ENCODE measurements at places on chromosomes 3 and 15.
A peak's percentile ranks its signal among the peaks of the same experiment; 100 is the strongest.

DNA sequence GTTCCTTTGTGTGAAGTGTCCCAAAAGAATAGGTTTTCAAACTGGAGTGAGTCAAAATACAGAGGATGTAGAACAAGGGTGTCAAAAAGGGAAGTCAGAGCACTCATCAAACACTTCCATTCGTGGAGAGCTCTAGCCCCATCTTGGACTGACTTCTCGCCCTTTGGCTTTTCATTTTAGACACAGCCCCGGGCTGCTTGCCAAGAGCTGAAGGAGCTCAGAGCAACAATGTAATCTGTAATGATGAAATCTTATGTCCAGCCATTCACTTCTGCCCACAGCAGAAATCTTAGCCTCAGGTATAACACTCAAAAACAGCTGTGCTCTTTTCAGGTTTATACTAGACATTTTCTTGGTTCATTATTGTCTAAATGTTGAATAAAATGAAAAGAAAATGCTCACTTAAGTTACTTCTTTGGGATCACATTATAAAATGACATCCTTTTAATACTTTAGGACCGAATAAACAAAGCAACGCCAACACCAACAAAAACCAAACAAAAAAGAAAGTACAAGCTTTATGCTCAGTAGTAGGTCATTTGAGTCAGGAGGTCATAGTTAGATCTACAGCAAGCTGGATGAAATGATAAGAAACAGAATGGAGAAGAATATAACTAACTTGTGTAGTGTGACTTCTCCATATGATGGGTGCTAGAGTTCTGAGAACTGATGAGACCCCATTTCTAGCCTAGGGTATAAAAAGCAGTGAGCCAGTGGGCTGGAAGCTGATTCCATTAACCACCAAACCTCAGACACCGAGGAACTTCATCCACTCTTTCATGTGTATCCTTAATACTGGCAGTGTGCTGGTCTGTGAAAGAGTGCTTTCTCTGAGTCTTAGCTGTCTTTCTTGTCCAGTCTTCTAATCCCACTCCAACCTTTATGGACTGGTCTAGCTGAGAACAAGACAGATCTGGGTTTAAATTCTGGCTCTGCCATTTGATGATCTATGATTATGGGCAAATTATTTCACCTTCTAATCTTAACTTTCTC is 131.8 kb upstream of the SLC7A14 start:
- no peak for DNase-seq

DNA sequence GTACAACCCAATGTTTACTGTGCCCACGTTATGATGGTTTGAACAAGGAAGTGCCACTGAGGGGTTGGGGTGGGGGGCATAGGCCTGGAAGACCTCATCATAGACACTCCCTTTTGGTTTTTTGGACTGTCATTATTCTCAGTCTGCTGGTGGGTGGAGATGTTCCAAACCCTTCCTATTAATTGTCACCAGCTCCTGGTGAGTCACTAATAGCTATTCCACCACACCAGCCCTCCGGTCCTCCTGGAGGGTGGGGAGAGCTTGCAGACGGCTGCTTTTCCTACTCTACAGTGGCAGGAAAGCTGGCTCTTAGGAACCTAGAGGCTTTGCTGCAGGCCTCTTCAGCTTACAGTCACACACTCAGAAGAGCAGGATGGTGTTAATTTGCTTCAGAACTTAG is 9.0 kb upstream of the COPG1 start:
- DNase-seq, result no peak

- no peak for DNase-seq
Observed at GRCh38 chr3:87949189-87949878, 109.5 kb downstream of the CGGBP1 start.

DNA sequence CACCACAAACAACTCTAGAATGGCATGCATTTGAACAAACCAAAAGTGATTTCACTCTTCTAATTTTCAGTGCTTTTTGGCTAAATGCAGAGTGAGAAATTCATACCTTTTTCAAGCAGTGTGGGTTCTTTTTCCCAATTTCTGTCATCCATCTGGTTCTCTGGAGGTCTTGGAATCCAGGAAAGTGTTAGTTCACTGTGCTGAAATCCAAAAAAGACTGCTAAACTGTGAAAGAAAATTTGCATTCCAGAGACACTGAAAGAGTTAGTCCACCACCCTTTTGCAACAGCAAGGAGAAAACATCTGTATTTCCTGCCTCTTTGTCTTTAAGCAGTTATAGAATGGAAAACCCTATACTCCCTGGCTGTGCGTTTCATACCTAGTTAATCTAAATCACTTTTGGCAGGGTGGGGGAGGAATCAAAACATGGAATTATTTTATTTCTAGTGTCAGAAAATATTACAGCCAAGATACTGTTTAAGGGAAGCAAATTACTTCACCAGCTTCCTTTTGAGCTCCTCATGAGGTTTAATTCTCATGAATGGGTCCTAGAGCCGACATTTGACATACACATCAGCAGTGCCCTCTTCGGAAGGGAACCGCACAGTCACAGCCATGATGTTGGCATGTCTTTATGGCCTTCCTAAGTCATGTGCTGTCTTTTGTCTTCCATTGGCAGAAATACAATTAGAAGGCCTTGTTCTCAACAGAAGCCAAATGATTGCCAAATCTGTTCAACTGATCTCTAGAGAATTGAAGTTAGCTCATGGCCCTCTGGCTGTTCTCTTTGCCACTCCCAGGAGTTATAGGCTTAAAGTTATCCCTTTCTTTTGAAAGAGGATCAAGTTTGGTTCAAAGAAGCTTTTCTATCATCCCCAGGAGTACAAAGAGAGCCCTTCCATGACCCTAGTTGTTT is 317.7 kb upstream of the TPRG1 start:
- DNase-seq, result no peak

DNA sequence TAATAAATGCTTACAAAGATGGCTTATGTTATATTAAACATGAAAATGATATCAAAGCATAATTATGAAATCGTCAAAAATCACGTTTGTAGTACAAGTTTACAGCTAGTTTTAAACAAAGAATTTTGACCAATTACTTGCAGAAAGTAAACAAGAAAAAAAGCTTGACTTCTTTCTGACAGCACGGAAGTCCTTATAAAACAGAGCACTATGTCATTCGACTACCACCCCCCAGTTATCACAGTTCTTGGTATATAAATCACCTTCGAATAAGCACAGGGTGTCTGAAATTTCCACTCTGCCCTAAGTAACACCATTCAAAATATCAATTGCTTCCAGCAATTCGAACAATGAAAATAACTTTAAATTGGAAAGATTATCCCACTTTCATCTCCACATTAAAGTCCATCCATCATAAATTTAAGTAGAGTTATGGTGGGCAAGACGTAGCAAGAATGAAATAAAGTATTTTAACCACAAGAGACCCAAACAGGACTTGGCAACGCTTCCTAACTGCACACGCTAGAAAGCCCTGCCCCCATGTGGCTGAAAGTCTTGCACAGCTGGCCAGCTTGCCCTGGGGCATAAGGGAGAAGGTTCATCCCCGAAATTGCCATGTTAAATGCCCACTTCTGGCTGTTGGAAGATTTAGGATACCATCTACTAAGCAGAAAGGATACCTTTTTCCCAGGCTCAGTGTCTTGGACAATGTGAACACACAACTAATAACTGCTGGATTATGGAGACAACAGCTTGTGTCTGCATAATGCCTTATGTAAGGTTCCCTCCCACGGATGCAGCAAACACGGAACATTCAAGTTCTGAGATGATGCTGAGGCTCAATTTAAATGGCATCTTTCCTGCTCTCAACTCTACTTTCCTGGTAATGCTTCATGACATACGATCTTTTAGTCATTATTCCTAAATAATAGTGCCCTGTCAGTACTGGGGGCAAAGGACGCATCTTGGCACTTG is 116.4 kb upstream of the TJP1 start:
- no peak for DNase-seq

- peak; percentile 82 for DNase-seq
Observed at GRCh38 chr3:57164657-57165573, at the start of gene IL17RD. Gene IL17RD, minus strand, starts transcription at chr3:57165353. Its CDS starts 67 bp downstream, at chr3:57165286.

- no peak for DNase-seq
Observed at GRCh38 chr3:69762768-69763229, 23.5 kb downstream of the MITF start.

GRCh38 chr3:103624271-103624670 is 1189.5 kb downstream of the ZPLD1 start:
- DNase-seq, result no peak

GRCh38 chr15:32998979-32999672 is 195.4 kb downstream of the FMN1 start:
- no peak for DNase-seq

GRCh38 chr3:108159105-108159504 is 63.1 kb downstream of the IFT57 start:
- DNase-seq, result no peak

GRCh38 chr3:48505146-48505545 is 1.2 kb upstream of the SHISA5 start:
- DNase-seq, result no peak

DNA sequence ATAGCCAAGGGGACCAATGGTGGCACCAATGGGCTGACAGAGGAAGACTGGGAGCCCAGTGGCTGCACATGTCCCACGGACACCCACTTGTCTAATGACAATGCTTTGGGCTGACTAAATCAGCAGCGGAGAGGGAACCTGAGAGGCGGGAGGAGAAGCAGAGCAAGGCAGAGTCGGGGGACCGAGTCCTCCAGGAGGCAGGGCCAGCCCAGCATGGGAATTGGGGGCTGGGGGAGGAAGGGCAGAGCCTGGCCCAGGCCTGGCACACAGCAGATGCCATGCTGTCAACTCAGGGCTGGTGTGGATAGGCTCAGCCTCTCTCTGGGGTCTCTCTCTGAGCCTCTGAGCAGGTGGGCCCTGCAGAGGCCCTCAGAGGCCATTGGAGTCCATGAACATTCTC is 78.4 kb upstream of the KLF13 start:
- DNase-seq, result no peak

DNA sequence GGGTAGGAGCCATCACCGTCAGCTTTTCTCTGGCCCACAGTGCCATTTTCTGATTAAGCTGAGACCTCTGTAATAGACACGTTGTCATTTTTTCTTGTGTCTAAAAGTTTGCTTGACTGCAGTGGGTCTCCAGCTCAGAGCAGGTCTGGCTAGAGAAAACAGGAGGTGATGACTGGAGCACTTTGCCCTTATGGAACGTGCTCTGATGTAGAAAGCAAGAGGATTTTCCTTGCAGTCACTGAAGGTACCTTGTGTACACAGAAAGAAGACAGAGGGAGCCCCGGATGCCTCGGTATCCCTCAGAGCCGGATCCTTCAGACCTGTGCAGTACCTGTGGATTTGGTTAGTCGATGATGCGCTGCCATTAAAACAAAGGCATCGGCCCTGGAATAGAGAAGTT is 76.2 kb downstream of the IGF1R start:
- DNase-seq, result no peak

DNA sequence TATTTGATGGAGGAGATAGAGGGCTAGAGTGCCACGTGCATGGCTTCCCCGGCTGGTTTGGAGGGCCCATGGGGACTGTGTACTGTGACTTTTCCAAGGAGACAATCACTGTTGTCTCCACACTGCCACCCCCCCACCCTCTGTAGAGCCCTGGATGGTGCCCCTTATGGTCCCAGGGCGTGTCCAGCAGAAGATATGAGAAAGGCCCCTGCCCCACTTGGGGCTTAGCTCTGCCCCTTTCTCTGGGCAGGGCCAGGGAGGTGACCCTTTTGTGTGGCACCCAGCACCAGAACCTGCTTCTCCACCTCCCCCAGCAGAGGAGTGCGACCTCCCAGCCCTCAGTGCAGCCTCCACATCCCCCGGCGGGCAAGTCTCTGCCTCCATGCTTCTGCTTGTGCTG is 32.1 kb downstream of the SPSB4 start:
- DNase-seq, result no peak

GRCh38 chr3:155753038-155753639 is 8.3 kb upstream of the PLCH1 start:
- peak; percentile 39 for DNase-seq

DNA sequence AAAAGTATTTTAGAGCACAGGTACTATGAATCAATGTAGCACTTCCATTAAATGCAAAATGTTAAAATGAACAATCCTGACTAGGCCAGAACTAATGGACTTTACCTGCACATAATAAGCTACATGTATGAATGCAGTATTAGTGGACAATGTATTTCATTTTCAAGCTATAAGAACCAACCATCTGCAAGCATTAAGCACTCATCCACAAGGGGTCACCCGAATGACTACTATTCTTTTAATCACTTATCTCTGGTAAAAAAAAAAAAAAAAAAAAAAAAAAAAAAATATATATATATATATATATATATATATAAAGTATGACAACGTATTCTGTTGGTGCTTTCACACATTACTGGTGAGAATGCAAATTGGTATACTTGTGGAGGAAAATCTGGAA is 7.2 kb downstream of the HERC1 start:
- DNase-seq, result no peak

- DNase-seq, result no peak
Observed at GRCh38 chr15:99433026-99433756, 132.6 kb upstream of the MEF2A start.

DNA sequence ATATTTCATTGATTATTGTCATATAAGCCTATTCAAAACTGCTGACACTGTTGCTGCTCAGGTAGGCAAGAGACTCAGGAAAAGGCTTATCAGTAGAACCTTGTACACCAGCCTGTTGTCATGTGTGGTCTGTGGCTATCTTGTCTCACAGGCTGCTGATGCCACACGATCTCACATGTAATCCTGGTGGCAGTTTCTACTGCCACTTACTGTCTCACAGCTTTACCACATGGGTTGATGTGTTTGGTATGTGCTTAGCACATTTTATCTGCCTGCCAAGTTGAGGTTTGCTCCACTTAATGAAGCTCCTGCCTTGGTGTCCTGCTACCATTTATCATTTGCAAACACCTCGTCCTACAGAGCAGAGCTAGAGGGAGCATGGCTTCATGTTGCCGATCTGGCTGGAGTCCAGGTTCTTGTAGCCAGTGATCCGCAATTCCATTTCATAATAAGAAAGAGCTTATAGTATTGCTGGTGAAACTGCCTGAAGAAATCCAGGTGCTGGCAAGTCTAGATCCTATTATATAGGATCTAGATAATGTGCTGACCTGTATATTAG is 637.9 kb downstream of the NLGN1 start:
- DNase-seq, result no peak

- DNase-seq, result no peak
Observed at GRCh38 chr15:28265334-28266019, 56.5 kb downstream of the HERC2 start.

DNA sequence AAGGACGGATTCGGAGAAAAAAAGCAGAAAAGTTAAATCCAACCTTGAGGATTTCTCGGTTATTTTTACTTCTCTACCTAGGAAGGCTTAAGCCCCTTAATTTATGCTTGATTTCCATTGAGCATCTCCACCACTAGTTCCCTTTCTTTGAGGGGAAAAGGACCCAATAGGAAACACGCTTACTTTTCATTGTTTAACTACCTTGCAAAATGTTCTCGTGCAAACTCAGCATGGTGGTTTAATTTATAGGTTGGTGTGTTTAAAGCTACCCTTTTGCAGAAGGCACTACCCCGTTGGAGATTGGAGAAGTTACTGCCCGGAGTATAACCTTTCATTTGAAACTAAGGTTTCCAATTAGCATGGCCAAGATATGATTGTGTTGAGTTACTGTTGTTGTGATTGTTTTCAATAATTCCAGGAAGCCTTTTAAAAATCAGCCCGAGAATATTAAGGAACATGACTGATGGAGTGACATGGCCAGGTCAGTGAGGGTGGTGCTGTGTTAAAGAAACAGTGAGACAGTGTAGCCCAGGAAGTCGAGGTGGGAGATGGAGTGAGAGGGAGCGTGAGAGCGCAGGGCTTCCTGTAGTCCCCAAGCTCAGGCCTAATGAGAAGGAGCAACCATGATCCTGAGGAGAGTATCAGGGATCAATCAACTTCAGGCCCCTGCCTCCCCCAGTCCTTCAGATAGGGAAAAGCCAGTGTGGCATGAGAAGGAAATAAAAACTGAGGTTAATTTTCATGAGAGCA is 76.6 kb downstream of the AQP9 start:
- DNase-seq, result no peak
